ENCODE measurements at places on chromosomes 6 and 20. TPM values are rescaled to one million over a fixed set of nuclear protein-coding genes. Genes with fewer than 3 reads are reported as not detected.

DNA sequence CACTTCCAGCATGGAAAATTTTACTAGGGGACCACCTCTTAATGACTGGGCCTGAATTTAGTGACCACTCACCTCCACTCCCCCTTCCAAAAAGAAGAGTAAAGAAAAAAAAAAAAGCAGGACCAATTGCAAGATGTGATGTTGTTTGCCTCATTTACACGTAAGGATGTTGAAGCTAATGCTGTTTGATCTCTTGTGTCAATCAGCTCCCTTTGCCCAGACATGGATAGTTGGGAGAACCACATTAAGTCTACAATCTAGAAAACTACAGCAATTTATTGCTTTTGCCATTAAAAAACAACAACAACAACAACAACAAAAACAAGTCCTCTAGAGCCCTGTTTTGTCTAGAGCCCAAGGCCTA lies 11.0 kb upstream of the DSTN start:
- no peak for DNase-seq

DNA sequence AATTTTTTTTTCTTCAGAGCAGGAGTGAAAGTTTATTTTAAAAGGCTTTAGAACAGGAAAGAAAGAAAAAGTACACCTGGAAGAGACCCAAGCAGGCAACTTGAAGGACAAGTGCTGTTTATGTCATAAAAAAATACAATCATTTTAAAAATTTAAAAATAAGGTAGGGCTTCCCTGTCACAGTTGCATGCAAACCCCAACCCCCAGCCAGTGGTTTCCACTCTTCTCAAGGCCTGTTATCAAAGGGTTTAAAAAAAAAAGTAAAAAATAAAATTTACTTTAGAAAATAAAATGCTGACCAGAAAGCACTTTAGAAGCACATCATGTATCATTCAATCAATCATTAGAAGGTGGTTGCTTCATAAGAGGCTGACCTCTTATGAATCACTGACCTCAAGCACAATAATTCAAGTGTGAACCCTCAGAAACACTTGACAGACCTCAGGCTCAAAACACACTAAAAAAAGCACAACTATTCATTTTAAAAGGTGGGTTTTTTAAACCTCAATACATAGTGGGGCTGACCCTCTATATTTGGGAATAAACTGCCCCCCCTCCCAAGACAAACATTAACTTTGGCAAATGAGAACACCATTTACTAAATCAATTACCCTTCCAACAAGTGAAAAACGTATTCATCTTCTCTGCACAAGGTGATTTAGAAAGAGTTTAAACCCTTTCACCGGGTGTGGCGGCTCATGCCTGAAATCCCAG lies 15.6 kb downstream of the ILRUN start:
- peak; percentile 26 for DNase-seq

DNA sequence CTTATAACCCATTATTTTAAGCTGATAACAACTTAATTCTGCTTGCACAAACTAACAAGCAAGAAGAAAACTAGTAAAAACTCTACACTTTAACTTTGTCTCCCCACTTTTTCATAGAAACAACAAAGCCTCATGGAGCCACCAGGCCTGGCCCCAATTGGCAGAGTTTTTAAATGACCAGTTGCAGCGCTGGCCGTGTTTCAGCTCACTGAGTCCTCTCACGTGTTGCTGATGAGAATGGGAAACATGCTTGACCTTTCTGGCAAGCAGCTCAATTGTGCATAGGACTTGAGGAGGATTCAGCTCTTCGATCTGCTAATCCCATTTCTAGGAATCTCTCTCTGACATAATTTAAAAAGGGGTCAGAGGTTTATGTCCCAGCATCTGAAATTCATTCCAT lies 24.5 kb upstream of the GRM4 start:
- DNase-seq: no peak

- no peak for DNase-seq
Observed at GRCh38 chr6:56838016-56838555, 116.8 kb upstream of the BEND6 start.

DNA sequence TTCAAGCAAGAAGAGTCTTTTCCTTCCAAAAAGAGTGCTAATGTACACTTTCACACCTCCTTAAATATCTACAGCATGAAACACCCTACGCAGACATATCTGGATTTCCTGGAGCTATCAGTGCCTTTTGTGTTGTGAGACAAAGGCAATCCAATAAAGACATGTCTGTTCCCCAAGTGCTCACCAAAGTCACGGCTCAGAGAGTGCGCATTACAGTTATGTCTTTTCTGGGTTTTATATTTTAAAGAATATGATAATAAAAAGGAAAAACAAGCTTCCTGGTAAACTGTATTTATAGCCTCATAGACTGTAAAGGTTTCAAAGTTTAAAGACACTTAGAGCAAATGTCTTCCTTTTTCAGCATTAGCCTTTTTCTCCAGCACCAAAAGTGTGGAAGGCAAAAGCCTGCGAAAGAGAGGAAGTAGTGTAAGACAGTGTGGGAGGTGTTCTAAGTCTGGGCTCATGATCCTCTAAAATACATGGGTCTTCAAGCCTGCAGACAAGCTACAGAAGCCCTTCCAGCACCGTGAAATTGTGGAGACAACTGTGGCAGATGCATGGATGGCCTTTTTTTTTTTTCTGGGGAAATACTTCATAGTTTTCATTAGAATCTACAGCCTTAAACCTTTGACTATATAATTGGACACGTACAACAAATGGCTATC lies 135.0 kb upstream of the SLC35B3 start:
- no peak for DNase-seq

DNA sequence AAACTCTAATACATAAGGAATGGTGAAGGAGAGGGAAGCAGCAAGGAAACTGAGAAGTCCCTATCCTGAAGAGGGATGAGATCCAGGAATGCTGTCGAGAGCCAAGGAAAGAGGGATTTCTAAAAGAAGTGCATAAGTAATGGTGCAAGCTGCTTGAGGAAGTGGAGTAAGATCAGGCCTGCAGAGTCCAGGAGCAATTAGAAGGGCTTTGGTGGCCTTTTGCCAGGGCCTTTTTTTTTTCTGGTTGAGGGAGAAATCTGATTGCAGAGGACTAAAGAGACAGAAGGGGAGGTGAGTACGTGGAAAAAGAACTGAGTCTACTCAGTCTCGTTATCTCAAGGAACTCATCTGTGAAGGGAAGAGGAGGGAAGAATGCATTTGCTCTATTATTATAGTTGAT lies 396.2 kb downstream of the UTRN start:
- DNase-seq: no peak

DNA sequence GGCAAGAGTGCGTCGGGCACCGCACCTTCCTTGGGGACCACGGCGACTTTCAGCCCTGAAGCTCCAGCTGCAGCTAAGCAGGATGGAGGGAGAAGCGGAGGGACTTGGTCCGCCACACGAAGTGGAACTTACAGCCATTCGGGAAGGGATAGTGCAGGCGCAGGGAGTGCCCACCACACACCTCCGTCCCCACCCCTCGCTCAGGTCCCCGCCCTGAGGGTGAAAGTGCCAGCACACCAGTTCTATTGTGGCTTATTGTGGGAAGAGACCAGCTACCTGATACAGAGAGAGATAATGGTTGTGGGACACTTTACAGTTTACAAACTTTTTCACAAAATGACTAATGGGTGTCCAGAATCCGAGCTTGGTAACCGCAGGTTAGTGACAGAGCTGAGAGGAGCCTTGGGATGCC lies 76.1 kb downstream of the IRF4 start:
- DNase-seq: no peak

GRCh38 chr20:56360908-56361205 lies 2.1 kb downstream of the FAM210B start:
- DNase-seq: no peak

- peak; percentile 67 for DNase-seq
Observed at GRCh38 chr6:41546866-41547798, 951 bp downstream of the FOXP4 start.

DNA sequence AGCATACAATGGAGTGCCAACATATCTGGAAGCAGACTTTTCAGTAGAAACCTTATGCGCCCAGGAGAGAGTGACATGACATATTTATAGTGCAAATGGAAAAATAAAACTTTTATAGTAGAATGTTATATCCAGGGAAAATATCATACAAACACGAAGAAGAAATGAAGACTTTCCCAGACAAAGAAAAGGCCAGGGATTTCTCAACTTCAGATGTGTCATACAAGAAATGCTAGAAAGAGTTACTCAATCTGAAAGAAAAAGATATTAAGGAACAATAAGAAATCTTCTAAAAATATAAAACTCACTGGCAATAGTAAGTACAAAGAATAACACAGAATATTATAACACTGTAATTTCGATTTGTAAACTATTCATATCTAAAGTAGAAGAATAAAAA lies 1269.3 kb downstream of the GRIK2 start:
- DNase-seq: no peak

GRCh38 chr20:59412181-59412580 lies 111.8 kb downstream of the EDN3 start:
- DNase-seq: no peak

DNA sequence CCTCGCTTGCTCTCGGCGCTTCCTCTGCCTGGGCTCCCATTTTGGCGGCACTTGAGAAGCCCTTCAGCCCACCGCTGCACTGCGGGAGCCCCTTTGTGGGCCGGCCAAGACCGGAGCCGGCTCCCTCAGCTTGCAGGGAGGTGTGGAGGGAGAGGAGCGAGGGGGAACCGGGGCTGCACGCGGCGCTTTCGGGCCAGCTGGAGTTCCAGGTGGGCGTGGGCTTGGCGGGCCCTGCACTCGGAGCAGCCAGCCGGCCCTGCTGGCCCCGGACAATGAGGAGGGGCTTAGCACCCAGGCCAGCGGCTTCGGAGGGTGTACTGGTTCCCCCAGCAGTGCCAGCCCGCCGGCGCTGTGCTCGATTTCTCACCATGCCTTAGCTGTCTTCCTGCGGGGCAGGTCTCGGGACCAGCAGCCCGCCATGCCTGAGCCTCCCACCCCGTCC lies 10.2 kb upstream of the SRPK1 start:
- DNase-seq: no peak

DNA sequence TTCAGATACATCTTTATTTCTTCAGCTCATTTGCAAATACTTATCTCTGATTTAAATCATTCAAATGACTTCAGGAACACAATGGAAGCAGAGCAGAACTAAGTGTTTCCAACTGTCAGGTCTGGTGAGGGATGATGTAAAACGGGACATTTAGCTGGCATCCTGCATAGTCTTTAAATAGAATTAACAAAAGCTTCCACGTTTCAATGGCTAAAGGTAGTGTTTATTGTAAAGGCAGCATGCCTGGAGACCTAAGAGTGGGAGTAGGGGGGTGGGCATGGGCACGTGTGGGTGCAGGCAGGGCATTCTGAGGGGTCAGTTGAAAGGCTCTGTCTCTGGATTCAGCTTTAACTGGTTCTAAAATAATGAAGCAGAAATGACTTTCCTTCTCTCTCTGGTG lies 174.9 kb downstream of the PLCB1 start:
- no peak for DNase-seq

GRCh38 chr6:133833949-133834359 lies 55.0 kb upstream of the TCF21 start:
- peak; percentile 82 for DNase-seq

DNA sequence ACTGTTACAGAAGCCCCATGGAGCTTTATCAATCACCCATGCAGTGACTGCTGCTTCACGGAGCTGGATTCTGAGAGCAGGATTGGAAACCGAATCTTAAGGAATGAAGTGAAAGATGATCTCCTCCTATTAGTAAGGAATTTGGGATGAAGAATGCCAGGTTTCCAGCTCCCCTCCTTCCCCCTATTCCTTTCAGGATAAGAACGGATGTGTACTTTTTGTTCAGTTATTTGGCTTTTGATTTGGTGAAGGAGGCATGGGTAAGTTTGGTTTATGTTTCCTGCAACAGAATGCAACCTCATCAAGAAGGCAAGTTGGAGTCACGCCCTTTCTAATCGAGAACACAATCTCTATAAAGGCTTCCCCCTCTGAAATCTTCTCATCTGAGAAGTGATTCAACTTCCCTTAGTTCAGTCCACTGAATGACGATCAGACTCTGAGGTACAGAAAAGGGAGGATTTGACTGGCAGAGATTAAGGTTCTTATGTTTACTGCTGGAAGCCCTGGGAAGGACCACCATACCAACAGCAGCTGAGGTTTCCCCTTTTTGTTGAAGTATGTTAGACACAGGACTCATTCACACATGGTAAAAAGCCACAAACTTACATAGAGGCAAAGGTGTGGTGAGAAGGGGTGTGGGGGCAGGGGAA lies 5.5 kb downstream of the ELMO2 start:
- peak; percentile 27 for DNase-seq

- no peak for DNase-seq
Observed at GRCh38 chr6:77834591-77834996, 181.8 kb downstream of the MEI4 start.

DNA sequence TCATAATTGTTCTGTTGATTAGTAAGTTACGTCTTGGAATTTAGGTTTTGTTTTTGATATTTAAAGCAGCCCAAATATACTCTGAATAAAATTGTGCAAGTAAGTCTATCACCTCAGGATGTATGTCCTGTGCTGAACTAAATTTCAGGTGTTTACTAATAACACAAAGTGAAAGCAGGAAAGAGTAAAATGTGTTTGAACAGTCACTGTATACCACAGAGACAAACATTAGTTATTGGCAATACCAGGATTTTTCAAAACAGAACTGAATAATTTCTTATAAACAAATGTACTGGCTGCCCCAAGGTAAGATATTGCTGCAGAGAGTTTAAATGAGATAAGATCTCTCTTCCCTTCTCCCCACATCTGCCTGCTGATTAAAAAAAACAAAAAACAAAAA lies 404.7 kb upstream of the RUNX2 start:
- DNase-seq: no peak

DNA sequence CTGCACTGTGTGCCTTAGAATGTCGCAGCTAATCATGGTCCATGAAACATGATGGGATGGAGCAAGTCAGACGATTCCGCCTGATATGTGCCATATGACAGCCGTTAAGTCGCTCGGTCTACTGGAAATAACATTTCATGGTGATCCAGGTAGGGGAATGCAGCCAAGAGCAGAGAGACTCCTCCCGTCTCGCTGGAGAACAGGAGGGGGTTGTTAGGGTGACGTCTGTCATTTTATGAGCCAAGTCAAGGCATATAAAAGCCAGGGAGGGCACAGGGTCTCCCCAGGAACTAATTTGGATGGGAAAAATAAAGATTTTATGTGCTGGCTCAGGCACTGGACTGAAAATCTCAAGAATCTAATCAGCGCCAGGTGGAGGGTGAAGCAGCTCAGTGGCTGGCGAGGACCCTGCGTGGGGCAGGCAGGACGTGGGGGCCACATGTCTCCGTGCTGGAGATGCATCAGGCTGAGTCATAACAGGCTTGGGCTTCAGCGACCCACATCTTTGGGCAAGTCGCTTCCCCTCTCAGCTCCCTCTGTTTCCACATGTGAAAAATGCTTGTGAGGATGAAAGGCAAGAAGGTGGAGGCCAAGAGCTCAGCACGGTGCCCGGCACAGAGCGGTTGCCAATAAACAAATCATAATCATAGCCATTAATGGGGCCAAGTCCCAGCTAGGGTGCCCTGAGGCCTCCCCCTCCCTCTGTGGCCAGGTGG lies 234.6 kb downstream of the ANKRD60 start:
- no peak for DNase-seq

SLC16A10 gene
- total RNA-seq: 1.9 TPM

KCNK16 gene
- not detected for total RNA-seq

OR10C1 gene
- not detected for total RNA-seq

SPATS1 gene
- not detected for total RNA-seq

TMEM200A gene
- total RNA-seq: 0.43 TPM

TRIM15 gene
- total RNA-seq: not detected

DPPA5 gene
- not detected for total RNA-seq

TREML1 gene
- total RNA-seq: not detected

RAET1L gene
- total RNA-seq: not detected

GUCA1A gene
- not detected for total RNA-seq

C6orf136 gene
- 7.0 TPM for total RNA-seq

FILIP1 gene
- total RNA-seq: 41.5 TPM

LINC00237 gene
- not detected for total RNA-seq

PLCB4 gene
- total RNA-seq: 5.3 TPM
